ENCODE measurements at places on chromosomes 5 and 9. TPM values are rescaled to one million over a fixed set of nuclear protein-coding genes. Genes with fewer than 3 reads are reported as not detected.
A peak's percentile ranks its signal among the peaks of the same experiment; 100 is the strongest.

DNA sequence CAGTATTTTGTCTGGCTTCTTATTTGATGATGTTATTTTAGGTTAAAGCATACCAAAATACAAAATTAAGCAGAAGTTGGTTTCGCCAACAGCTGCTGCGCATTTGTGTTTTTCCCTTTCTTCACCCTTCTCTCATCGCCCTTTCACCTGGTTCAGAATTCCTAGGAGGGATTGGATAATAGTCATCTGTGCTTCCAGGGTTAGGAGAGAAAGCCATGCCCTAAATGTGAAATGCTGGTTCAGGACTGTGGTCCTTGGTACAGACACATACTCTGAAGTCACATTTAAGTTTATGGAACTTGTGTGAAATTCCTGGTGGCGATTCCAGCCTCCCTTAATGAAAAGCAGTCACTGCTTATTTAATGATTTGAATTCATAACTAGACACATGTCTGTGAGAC is 7.7 kb downstream of the MAST4 start:
- DNase-seq, result no peak

The ARL14EPL gene
- not detected for total RNA-seq

DNA sequence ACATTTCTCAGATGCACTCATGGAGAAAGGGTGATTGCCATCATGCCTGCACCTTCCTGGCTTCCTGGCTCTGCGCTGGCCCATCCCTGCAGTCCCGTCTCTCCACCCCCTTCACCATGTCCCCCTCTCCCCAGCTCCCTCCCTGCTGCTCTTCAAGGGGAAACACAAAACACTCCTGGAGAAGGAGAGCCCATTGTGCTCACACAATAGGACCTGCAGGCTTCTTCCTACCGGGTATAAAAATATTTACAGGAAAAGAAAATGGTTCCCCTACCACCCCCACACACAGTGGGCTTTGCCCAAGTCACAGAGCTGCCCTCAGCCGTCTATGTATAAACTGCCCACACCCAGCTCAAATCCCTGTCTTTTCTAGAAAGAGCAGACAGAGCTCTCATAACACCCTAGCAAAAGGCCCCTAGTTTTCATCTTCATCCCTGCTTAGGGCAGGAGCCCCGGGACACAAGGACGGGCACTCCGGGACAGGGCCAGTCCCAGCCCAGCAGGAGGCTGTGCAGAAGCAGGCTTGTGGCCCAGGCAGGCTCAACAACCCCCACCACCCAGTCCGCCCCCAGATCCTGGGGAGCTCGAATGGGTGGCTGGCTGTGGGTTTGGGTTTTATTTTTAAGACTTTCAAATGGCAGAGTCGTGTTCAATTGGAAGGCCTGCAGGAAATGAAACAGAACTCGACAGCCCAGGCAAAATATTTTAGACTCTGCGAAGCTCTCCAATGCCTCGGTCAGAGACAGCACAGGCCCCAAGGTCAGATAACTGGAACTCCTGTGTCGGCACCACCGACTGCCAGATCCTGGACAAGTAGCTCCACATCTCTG is 77.3 kb downstream of the LRSAM1 start:
- DNase-seq, result no peak

GRCh38 chr9:77614645-77615044 is 33.5 kb downstream of the GNA14 start:
- no peak for DNase-seq

The ARHGEF28 gene
- 74.0 TPM for total RNA-seq

The GRIA1 gene
- total RNA-seq, result not detected

DNA sequence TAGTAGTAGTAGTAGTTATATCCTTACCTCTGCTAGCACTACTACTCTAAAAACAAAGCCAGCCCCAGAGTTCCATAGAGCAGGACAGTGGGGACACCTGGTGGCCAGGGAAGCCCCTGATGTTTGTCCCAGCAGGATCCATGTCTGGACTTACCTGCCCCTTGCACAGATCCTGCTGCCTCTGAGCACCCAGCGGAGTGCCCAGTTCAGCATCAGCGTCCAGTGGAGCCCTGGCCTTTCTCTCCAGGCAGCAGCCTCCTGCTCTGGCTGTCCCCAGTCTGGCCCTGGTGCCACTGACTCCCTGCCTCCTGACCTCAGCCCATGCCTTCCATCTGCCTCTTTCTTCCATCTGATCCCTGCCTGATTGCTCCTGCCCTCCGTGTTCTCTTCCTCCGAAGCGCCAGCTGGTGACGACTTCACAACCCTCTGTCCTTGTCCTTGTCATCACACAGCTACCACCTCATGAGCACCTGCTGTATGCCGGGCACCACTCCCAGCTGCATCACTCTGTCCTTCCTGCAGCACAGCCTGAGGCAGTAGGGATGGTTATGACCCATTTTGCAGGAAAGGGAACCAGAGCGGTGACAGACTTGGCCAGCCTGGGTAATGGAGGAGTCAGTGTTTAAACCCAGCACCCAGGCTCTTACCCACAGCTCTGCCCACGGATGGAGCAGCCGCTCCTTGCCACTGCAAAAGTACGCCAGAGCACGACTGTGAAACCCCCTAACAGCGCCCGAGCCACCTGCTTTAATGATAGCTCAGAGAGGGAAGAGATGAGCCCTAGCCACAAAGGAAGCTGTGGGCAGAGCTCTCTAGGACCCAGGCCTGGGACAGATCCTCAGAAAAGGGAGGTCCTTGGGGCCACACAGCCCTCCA is 11.5 kb downstream of the SARDH start:
- DNase-seq, result peak; percentile 24

The IL4 gene
- total RNA-seq, result not detected

GRCh38 chr5:92455011-92455410 is 1071.9 kb upstream of the ARRDC3 start:
- DNase-seq, result no peak

GRCh38 chr9:89839449-89839848 is 234.6 kb downstream of the GADD45G start:
- no peak for DNase-seq

The CCDC112 gene
- 4.3 TPM for total RNA-seq

DNA sequence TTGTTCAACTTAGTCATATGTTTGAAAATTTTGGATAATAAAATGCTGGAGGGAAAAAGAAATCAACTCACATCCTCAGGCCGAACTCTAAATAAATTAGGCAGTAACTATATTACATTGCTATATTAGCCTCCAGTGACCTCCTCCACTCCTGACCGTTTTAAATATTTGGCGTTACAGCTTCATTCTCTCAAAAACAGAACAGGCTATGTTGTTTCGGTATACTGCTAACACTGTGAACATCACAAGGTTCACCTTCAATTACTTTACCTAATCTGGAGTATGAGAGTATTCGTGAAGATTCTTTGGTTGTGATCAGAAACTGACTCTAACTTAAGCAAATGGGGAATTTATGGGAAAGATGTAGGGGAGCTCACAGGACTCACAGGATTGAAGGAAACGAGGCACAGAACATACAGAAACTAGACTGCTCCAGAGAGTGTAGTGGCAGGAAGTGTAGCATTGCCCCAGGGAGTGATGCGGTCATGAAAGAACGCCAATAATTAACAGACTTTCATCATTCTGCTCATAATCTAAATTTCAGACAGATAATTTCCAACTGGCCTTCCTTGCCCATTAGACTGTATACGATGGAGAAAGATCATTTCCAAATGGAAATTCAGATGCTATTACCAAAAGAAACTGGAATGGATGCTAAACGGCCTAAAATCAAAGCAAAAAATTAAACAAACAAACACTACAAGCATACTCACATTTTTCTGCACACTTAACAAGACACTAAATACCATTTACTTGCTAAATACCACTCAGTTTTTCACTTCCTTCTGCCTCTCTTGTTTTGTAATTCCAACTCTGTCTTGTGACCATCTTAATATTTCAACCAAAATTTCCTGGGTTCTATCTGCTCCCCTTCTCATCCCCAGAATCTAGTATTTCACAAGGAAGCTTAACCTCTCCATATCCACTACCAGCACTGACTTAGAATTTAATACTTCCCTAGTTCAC is 110.1 kb upstream of the LPAR1 start:
- peak; percentile 11 for DNase-seq

The PFN3 gene
- total RNA-seq, result not detected

The IPPK gene
- 9.5 TPM for total RNA-seq

GRCh38 chr5:50435168-50435567 is 5.9 kb downstream of the EMB start:
- no peak for DNase-seq

DNA sequence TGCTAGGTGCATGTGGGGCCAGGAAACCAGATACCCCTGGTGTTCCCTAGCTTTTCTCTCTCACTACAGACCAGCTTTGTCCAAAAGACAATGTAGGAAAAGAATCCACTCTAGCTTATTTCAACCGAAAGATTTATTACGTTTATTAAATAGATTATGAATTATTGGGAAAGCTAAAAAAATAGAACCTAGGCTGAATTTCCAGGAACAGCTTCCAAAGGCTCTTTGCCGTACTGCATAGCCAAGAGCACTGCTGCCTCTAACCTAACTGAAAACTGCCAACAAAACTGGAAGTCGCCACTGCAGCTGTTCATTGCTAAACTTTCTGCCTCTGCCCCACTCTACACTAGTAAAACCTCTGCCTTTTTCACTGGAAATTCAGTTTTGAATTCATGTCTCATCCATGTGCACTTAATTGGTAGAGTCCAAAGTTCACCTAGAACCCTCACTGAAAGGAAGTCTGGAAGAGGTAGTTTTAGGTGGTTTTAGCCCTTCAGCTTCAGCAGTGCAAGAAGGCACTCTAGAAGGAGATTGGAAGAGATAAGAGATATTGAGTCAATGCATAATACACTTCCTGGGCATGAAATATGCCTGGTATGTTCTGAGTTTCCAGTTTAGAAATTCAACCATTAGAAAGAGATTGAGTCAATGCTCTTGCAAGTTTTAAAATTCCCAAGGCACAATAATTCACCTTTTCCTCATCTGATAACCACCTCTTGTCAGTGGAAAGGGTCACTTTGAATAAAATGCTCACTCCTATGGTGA is 927.9 kb downstream of the MAT2B start:
- peak; percentile 8 for DNase-seq

GRCh38 chr5:39073767-39074016 is 507 bp downstream of the RICTOR start:
- no peak for DNase-seq

- no peak for DNase-seq
These were observed 135.3 kb downstream of the HOMER1 start for GRCh38 chr5:79378510-79379186.

The SV2C gene
- total RNA-seq, result under 0.01 TPM

- no peak for DNase-seq
These were observed 54.1 kb downstream of the RASGEF1C start for GRCh38 chr5:180154821-180155364.

DNA sequence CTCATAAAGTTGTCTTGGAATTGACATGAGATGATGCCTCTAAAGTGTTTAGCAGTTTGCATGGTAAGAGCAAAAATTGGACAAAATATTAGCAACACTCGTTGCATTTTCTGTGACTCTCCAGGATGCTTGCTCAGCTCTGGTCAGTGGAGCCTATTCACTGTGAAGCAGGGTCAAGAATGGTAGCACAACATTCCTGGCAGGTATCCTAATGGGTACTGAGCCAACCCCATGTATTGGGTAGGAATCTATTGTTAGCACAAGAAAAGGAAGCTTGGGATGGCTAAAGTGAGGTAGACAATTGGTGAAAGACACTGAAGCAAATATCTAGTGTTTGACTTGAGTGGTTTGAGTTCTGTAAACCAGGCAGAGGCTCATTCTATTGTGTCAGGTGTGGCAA is 10.4 kb upstream of the ACTBL2 start:
- DNase-seq, result no peak

DNA sequence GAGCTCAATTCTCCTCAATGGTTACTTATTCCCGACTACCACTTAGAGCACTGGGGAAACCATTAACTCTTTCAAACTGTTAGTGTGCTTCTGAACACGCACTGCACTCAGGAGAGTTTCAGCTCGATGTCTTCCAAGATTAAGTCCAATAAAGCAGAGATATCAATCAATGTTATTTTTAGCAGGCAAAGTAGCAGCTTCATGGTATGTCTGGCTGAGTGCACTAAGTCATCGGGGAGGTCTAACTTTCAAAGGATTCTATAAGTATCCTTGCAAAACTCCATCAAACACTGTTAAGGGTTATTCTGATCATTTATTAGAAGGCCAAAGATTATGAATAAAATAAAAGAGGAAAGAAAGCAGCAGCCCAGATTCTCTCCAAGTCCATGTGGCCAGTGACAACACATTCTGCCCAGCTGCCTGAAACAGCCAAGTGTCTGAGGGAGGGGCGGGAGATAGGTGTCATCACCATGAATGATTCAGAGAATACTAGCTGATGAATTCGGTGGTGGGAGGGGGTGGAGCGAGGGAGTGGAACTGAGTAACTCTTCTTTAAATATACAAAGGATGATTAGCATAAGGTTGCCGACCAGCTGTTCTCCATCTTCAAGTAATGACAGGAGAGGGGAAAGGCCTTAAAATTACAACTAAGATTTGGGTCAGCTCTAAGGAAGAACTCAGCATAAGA is 21.3 kb downstream of the NREP start:
- DNase-seq, result peak; percentile 81

The CRAT gene
- 11.1 TPM for total RNA-seq

DNA sequence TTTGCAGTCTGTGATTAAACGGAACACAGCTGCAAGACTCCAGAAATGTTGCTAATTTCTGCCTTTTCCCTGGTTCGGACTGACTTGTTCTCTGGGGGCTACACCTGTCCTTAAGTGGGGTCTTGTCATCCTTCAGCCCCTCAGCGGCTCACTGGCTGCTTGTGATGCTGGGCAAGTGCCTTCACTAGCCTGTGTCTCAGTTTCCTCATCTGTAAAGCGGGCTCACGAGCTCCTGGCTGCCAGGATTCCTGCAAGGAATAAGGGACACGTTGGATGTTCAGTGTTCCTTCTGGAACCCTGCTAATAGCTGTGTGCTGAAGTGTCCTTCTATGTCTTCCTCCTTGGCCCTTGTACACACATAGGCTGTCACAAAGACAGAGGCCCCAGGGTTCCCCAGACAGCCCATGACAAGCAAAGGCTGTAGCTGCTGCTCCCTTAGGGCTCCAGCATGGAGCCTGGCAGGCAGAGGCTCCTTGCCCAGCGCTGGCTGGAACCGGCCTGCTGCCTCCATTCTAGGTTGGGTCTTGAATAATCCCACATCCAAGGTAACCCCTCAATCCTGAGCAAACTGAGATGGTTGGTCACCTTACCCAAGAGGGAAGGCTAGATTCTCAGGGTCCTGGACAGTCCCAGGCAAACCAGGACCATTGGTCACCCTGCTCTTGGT is 116.1 kb downstream of the GAPVD1 start:
- no peak for DNase-seq

Measured in mammary epithelial cell (primary cell).